Cortex of kidney (tissue), 1 donor: ENCODE measurements at places on chromosomes 4 and X.

GRCh38 chr4:147975933-147976928 is 244.3 kb downstream of the ARHGAP10 start:
- DNase-seq, result no peak

DNA sequence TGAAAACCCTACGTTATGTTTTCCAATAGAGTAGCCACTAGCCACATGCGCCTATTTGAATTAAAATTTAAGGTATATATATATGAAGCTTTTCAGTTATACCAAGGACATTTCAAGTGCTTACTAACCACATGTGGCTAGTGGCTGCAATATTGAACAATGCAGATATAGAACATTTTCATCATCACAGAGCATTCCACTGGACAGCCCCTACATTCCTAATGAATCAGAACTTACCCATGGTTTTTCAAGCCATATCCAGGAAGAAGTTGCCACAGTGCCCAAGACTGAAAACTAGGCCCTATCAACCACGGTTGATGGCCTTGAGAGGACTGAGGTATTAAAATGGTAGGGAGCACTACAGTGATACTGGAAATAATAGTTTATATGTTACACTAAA is 29.7 kb downstream of the NEK1 start:
- DNase-seq, result no peak

- DNase-seq, result no peak
Observed at GRCh38 chr4:182425302-182425701, 182.1 kb downstream of the TENM3 start.

DNA sequence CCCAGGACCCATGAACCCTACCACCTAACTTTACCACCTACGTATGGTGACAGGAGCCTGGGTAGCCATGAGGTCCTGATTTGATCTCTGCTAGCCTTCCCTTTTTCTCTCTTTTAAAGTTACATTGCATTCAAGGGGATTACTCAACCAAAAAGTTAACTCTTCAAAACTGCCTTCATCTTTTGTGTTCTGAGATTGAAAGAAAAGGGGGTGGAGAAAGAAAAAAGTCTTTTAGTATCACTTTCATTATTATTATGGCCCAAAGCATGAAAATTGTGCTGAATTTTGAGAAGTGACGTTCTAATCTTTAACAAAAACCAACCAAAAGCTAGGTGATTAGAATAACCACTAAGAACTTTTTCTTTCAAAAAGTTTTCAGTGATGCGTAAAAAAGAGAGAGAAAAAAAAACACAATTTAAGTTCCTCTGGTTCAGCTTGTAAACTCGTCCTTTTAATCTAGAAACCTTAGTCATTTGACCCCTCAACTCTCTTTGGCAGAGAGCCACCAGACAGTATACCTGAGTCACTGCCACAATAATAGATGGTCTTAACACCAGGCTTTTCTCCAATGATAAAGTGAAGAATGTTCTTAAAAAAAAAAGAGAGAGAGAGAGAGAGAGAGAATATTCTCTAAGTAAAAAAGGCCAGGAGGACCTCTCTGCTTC is 347.4 kb upstream of the FGF13 start:
- no peak for DNase-seq

DNA sequence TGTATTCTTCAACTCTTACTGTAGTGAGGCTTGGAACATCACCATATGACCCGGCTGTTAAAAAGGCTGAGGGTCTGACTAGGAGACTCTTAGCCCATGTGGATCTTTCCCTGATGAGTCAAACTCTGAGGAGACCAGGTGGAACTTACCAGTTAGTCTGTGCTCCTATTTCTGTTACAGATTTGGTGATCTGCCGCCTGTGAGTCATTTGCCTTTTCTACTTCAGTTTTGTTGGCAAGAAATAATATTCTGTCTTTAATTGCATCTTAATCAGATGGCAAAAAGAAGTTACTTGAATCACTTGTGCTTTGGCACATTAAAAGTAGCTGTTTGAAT is 48.4 kb downstream of the MTM1 start:
- DNase-seq, result no peak

GRCh38 chrX:107721966-107722707 is 53.5 kb downstream of the TSC22D3 start:
- DNase-seq, result no peak

DNA sequence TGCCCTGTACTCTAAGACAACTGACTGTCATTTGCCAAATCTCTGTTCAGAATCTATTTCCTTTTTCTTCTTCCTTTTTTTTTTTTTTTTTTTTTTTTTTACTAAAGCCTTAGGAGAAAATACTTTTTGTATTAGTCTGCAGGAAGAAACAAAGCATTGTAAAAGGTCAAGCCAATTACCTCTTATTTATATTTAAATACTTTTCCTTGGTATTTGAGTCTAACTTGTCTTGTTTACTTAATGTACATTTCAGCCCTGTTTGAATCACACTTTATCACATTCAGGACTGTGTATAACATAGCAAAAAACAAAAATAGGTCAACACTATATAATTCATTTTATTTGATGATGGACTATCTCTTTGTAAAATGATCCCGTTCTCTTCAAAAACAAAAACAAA is 262.2 kb downstream of the RPA4 start:
- no peak for DNase-seq

GRCh38 chr4:103018391-103019307 is 856 bp downstream of the SLC9B1 start:
- no peak for DNase-seq

DNA sequence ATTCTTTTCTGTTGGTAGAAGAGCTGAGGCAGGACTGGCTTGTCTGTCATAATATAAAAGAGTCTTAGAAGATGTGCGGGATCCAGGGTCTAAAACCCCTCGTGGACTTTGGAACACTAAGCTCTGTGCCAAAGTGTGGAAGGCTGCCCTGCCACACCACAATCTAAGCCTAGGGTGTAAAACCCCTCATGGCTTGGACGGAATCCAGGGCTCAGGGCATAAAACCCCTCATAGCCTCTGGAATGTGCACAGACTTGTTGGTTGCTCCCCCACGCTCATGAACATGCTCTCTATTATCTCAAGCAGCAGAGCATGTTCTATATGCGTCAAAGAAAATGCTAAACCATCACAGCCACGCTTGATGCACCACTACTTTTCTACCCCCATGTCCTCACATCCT is 483.6 kb downstream of the GABRG1 start:
- DNase-seq, result no peak

DNA sequence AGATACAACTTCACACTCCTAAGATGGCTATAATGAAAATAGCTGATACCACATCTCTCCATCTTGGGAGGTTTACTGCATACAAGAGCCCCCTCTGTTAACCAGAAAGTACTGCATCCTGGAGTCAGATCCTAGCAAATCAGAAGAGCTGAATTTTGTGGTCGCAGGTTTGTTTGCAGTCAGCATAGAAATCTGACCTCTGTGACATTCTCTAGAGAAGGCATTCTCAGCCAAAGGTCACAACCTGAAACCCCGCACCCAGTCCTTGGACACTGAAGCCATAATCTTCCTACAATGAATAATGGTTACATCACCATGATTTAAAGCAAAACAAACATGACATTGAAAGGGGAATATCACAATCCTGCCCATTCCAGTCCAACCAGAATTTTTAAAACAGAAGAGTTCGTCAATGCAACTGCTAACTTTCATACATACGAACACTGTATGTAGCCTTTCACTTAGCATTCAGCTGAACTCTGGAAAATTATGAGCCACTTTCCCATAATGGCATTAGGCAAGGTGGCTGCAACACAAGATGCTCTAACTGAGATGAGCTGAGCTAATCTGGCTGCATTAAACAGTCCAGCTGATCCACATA is 17.6 kb downstream of the HS6ST2 start:
- no peak for DNase-seq

- no peak for DNase-seq
Observed at GRCh38 chr4:182801636-182802035, 115.5 kb downstream of the DCTD start.

GRCh38 chr4:80340036-80340435 is 4.5 kb downstream of the CFAP299 start:
- no peak for DNase-seq

DNA sequence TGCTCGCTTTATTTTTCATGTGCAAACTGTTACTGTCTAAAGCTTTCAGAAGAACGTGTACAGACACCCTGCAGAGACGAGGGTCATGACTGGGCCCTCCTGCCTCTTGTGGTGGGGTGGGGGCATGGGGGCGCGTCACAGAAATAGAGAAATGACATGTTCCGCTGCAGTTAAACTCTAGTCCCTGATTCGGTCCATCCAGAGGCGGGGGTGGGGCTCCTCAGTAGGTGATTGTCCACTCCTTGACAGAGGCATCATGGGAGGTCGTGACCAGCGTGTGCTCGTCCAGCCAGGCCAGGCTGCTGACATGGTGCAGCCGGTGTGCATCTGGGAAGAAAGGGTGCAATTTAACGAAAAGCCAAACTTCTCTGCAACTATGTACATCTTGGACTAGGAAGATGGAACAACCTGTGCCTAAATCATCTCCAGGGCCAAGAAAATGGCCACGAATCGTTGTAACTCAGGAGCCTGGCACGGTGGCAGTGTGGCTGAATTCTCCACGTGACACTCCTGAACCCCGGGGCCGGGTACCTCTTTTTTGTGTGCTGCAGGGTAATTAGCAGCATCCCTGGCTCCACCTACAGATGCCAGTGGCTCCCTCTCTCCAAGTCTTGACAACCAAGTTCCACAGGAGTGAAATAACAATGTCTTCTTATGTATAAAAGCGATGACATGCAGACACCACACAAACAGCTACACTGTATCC is 41.3 kb downstream of the WDR1 start:
- no peak for DNase-seq

DNA sequence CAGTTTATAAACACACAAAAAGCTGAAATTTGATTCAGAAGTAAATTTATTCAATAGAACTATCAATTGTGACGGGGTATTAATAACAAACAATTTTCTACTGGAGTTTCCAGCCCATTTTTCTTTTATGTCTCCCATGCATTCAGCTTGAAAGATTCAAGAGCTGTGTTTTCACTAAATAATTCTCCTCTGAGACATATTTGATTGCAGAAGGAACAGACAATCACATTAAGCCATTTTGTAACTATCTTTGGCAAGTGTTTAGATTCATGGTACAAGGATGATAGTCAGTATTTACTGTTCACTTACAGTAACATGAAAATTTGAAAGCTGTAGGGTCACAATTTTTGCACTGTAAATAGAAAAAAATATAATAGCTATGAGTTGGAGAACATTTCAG is 198.4 kb upstream of the TACR3 start:
- no peak for DNase-seq

DNA sequence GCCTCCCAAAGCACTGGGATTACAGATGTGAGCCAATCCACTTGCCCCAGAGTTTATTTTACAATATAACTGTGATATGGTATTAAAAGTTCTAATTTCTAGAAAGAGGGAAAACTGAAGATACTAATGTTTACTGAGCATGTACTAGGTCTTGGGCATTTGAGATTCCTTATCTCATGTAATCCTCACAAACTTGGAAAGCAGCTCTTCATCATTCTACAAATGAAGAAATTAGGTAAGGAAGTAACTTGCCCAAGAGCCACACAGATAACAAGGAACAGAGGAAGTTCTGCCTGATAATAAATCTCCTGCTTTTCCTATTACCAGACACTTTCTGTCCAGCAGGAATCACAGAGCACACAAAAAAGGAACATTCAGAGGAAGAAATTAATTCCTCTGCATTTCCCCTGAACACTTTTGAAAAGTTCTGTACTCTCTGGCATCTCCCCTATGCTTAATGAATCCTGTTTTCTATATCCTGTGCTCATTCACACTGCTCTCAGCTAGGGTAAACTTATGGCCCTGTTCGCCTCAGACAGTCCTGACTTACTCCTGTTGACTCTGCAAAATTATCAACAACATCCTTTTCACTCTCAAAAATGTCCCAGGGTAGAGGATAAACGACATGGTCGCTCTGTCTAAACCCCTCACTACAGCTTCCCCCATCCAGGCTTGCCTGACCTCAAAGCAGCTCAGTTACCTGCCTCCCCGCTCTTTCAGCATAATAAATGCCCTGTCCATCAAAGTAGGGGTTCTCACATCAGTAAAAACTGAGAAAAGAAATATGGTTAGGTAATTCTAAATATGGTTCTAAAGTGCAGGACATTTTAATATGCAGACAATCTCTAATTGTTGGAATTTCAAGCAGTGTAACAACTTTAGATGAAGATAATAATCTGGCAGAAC is 13.6 kb downstream of the SH3RF1 start:
- DNase-seq, result no peak

- DNase-seq, result no peak
Observed at GRCh38 chrX:39112143-39112542, 310.9 kb downstream of the MID1IP1 start.

DNA sequence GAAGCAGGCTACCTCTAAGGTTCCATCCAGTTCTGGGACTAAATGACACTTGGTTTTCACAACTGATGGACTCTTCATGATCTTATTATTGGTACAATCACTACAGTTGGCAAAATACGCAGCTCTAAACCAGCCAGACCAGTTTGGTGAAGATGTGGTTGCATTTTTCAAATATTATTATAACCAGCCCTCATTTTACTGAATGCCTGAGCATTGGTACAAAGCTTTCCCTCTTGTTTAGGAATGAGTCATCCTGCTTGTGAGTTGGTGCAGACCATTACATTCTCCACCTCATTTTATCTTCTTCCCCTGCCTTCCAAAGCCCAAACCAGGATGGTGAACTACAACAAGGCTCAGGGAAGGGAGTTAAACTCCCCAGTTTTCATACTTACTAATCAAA is 223.1 kb downstream of the KDR start:
- no peak for DNase-seq

- DNase-seq, result no peak
Observed at GRCh38 chr4:57043347-57044251, 64.9 kb downstream of the POLR2B start.

GRCh38 chr4:118760493-118760892 is 75.3 kb downstream of the METTL14 start:
- DNase-seq, result no peak

GRCh38 chrX:129963729-129964128 is 18.7 kb upstream of the BCORL1 start:
- no peak for DNase-seq

GRCh38 chrX:109709129-109709631 is 23.9 kb downstream of the ACSL4 start:
- no peak for DNase-seq

GRCh38 chrX:43469391-43470054 is 186.6 kb upstream of the MAOA start:
- DNase-seq, result no peak

DNA sequence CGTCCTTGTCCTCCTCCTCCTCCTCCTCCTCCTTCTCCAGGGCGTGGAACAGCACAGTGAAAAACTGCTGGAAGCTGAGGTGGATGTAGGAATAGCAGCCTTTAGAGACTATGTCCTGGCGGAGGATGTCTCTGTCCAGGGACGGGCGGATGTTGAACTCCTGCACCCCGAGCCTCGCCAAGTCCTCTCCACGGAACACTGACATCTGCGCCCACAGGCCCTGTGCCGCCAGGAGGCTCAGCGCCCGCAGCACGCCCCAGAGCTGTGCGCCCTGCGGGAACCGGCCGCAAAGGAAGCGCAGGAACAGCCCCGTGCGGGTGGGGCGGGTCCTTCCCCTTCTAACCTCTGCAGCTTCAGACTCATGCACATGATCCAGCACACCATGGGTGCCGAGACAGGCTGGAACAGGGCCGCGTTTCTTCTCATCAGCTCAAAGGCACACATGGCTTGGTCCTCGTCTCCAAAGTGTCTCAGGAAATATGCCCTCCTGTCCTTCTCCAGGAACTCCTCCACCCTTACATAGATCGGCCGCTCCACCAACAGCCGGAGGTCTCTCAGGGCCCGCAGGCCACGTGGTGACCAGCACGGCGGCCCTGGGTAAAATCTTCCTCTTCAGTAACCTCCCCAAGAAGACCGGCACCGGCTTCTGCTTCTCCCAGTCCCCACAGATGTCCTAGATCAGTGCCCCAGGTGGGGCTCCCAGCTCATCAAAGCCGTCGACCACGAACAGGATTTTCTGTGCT is 1.2 kb downstream of the NLRP2B start:
- no peak for DNase-seq
